ENCODE measurements at places on chromosomes 16 and 17.

GRCh38 chr17:20948984-20949777 is 93.6 kb downstream of the USP22 start:
- peak; percentile 43 for DNase-seq

DNA sequence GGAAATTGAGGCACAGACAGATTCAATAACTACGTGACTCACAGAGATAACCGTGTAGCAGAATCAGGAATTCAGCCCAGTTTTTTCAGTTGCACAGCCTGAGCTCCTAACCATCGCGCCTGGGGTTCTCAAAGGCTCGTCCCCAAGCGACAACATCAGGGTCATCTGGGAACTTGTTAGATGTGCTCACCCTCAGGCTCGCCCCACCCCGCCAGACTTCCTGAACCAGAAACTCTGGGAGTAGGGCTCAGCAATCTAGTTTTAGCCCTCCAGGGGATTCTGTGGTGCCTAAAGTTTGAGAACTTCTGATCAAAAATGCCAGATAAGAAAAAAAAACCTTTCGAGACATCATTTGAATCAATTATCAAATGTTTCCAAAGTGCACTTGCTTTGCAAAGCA is 559.8 kb downstream of the WWOX start:
- DNase-seq, result no peak

GRCh38 chr16:51393381-51394005 is 242.4 kb upstream of the SALL1 start:
- DNase-seq, result no peak

DNA sequence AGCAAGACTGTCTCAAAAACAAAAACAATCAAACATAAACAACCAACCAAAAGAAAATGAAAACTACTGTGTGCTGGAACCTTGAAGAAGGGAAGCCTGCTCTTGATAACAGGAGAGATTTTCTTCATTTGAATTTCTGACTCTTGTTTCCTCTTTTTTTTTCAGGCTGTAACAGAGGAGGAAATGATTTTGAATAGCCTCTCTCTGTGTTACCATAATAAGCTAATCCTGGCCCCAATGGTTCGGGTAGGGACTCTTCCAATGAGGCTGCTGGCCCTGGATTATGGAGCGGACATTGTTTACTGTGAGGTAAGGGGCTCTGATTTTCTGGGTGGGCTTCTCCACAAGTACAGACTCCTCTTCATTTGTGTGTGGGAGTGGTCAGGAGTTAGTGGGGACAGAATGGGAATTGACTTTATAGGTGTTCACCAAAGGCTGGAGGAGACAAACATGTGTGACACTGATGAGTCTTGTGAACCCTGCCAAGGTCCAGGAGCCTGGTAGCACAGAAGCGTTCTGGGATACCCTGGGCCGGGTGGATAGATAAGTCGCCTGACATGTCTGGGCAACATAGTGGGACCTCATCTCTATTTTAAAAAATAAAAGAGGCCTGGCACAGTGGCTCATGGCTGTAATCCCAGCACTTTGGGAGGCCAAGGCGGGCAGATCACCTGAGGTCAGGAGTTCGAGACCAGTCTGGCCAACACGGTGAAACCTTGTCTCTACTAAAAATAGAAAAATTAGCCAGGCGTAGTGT is 14.9 kb downstream of the DUS2 start:
- DNase-seq, result no peak

DNA sequence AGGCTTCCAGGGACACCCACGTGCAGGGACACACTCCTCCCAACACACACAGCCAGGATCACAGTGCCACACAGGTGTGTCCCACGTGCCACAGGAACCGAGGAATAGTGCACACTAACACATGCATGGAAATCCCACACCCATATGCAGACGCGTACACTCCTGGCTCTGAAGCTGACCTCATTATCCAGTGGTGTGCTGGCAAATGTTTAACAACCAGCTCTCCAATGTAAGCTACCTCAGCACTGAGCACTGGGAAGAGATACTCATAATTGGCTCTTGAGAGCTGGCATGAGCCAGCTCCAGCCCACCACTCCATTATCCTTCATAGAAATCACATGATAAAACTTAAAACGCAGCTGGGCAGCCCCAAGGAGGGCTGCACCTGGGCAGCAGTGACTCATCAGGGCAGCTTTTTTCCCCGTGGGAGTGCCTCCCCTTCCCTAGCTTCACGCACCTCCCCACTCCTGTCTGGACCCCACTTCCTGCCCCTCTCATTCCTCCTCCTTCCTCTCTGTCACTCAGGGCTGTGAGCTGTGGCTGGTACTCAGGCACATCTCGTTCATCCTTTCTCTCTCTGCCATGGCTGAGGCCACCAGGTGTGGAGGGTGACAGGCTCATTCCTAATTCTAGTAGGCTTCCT is 14.9 kb upstream of the TBX21 start:
- peak; percentile 46 for DNase-seq
